COR-L47 (cell line): ENCODE measurements at places on chromosomes 16 and 17.

DNA sequence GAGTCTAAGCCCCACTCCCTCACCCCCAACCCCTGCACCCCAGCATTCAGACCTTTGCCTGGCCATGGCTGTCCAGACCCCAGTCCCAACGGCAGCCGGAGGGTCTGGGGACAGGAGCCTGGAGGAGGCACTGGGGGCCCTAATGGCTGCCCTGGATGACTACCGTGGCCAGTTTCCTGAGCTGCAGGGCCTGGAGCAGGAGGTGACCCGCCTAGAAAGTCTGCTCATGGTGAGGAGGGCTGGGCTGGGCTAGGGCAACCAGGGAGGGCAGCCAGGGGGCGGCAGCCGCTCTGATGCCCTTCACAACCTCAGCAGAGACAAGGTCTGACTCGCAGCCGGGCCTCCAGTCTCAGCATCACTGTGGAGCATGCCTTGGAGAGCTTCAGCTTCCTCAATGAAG lies 14.4 kb downstream of the RIPOR1 start:
- DNase-seq, result no peak

DNA sequence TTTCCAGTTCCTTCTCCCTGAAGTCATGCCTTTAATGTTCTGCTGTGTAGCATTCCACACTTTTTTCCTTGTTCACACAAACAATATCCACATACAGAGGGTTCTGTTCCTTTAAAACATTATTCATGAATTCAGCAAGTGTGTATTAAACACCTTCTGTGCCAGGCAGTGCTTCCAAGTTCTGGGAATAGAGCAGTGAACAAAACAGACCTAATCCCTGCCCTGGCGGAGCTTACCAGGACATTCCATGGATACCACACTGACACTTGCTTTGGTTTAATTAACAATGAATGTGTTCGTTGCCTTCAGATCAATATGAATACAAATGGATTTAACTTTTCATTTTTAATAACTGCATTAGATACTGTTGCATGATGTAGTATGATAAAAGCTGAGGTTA lies 57.9 kb upstream of the CLEC19A start:
- DNase-seq, result no peak

DNA sequence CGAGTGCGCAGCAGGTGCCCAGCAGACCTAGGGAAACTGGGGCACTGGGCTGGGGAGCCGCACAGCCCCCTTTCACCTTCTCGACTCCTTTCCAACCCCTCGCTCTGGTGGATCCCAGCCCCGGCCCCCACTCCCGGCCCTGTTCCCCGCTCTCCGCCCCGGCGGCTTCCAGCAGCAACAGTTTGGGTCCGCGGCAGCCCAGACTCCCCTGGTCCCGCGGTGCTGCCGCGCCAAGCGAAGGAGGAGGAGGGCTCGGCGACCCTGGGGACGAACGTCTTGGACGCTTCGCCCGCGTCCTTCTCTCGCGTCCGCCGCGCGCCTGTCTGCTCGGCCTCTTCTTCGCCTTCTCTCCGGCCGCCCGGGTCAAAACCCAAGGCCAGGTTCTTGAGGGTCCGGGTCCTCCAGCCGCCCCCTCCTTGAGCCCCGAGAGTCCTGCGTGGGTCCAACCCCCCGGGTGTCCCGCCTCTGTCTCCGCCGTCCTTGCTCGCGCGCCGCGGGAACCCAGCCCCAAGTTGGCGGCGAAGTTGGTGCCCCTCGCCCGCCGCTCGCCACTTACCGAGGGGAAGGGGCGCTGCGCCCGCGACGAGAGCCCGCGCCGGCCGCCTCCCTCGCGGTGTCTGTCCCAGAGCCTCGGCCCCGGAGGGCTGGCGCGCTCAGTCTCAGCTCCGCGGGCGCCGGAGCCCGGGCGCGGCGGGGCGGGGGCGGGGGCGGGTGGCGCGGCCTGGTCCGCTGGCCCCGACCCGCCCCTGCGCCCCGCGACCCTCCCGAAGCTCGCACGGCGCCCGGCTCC lies 1.4 kb upstream of the GRIN2C start:
- DNase-seq, result no peak

- no peak for DNase-seq
These were observed 225.3 kb downstream of the WWOX start for GRCh38 chr16:78324649-78325285.

DNA sequence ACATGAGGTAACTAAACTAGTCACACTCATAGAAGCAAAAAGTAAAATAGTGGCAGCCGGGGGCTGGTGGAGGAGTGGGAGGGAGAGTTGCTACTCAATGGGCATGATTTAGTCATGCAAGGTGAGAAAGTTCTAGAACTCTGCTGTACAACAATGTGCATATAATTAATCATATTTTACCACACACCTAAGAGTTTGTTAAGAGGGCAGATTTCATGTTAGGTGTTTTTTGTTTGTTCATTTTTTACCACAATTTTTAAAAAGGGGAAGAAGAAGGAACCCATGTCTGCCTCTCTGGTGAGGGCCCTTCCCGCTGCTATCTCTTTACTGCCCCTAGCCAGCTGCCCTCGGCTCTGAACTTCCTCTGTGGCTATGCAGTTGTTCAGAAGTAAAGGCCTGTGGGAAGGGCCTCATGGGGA lies 11.2 kb downstream of the CD300LB start:
- no peak for DNase-seq

DNA sequence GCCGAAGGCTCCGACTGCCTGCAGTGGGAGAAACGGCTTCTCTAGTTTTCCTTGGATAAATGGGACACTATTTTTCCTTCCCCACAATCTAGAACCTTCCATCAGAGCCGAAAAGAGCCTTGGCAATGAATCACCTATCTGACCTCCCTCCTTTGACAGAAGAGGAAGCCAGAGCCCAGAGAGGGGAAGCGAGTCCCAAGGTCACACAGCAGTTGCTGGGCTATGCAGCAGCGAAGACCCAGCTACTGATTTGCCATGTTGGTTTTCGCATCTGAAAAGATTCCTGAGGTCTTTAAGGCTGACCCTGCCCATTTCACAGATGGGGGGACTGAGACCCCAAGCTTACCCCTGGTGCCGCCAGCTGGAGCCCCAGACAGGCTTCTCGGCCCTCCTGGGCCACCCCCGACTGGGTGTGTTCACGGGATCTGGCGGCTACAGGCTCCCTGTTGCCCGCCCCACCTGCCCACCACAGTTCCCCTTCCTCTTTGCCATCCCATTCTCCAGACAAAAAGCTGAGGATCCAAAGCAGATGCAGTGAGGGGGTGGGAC lies 45.9 kb downstream of the RAI1 start:
- no peak for DNase-seq

DNA sequence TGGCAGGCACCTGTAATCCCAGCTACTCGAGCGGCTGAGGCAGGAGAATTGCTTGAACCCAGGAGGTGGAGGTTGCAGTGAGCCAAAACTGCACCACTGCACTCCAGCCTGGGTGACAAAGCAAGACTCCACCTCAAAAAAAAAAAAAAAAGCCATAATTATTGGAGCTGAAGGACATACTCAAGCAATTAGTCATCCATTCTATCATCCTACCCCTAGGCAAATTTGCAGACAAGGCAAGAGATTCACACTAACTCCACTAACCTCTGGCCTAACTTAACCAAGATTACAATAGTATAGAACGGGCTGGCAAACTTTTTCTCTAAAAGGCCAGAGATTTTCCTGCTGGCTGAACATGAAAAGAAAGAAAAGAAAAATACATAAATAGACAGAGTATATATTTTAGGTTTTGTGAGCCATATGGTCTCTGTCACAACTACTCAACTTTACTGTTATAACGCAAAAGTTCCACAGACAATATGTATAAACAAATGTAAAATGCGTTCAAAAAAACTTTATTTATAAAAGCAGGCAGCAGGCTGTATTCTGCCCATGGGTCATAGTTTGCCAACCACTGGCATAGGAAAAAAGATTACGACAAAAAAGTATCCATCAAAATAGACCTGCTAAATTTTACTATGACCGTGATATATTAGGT lies 29.7 kb downstream of the BRIP1 start:
- no peak for DNase-seq

DNA sequence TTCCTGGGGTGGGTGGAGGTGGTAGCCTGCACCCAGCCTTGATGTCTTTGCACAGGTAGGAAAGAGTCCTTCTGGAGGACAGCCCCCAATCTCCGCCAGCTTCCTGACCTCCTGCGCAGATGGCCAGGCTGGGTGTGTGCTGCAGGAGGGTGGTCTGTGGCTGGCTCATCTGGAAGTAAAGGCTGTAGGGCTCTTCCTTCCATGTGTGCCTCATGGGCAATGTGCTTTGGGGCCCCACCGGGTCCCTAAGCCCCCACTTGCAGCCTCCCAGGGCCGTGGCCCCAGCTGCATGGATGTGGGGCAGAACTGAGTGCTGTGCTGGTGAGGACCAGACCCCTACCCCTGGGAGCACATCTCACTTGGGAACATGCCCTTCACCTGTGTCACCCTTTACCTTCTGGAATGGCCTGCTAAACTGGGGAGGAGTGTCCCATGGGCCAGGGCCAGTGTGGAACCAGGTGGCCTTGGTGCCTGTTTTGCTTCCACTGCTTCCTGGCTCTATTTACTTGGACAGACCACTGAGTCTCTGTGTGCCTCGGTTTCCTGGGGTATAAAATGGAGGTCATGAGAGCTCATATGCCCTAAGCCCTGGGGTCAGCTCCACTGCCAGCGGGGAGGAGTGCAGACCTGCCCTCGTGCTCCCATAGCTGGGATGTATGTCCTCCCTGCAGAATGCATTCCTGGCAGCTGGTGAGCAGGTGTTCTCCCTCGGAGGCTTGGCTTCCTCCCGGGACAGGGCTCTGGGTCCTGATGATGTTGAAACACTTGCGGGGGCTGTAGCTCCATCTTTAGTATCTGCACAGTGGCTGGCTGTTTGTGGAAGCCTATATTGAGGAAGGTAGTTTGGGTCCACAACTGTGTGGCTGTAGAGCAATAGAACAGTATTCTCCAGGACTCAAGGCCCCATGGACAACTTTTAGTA lies 18.0 kb downstream of the MPRIP start:
- no peak for DNase-seq

- no peak for DNase-seq
These were observed 58.2 kb downstream of the IL21R start for GRCh38 chr16:27460213-27460612.

GRCh38 chr17:35390663-35391062 lies 17.2 kb upstream of the SLFN11 start:
- no peak for DNase-seq

GRCh38 chr16:89308391-89309333 lies 91.2 kb downstream of the ZNF778 start:
- DNase-seq, result no peak

GRCh38 chr17:69869667-69870066 lies 205.4 kb upstream of the KCNJ16 start:
- no peak for DNase-seq

- no peak for DNase-seq
These were observed 1.2 kb upstream of the GLIS2 start for GRCh38 chr16:4314532-4315185.

- peak; percentile 56 for DNase-seq
These were observed 899 bp downstream of the ACE start for GRCh38 chr17:63477480-63478440.

DNA sequence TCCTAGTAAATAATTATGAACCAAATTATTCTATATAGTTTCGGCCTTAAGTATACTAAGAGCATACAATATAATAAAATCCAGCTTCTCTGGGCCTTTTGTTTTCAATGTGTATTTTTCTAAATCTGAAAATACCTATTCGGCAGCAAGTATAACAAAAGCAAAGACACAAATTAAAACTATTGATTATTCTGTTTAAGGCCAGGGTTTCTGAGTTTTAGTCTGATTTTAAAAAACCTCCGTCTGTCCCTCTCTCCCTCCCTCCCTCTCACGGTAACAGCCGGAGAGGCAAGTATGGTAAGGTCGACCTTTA lies 1.5 kb downstream of the TOB1 start:
- DNase-seq, result no peak

DNA sequence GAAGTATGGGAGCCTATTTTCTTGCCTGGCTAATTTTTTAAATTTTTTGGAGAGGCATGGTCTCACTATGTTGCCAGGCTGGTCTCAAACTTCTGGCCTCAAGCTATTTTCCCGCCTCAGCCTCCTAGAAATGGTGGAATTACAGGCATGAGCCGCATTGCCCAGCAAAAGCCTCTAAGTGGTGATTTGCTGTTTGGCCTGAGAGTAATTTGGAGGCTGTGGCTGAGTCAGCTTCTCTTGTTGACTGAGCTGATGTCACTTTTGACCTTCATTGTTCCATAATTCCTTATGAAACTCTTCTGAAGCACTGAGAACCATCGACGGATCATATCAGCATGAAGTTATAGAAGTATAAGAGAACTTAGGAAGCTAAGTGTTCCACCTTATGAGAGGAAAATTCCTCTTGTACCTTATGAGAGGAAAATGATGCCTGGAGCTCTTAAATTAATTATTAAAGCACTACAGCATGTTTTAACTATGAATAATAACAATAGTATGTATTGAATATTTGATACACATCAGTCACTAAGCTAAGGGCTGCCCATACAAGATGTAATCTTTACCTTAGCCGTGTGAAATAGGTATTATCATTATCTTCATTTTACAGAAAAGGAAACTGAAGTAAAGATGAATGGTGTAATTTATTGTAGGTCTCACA lies 220.8 kb upstream of the MON1B start:
- no peak for DNase-seq

- DNase-seq, result no peak
These were observed 1141.1 kb downstream of the CDH11 start for GRCh38 chr16:63980763-63981162.

GRCh38 chr16:85372627-85373372 lies 240.3 kb upstream of the GSE1 start:
- no peak for DNase-seq

DNA sequence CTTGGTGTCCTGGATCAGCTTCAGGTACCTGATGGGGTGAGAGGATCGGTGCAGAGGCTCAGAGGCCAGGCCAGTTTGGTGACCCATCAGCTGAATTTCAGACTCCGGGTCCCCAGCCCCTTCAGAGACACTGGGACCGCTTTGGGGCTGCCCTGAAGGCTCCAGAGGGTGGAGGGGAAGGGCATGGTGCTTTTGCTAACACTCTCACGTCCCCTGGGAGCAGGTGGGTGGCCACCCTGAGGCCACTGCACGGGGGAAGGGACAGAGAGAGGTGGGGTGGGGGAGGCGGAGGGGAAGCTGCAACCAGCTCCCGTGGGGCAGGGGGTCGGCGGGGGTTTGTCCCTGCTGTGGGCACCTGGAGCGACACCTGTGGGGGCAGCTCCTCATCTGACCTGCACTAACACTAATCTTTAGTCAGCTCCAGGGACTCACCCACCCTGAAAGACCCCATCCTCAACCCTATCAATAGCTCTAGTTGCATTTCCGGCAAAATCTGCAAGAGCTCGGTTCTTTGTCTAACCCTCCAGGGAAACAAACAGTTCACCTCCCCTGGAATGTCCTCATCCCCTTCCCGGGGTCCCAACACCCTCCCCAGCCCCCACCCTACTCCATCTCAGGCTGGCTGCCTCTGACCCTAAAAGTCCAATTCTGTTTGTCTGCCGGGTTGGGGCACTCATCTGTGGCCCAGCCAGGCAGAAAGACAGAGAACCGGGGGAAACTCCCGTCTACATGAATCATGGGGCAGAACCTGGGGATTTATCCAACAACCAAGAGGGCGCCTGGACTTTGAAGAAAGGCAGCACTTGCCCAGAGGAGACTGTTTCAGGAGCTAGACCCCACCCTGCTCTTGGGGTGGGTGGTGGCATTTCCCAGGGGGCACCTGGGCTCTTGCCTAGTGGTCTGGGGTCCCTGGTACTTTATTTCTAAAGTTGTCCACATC lies 91.9 kb upstream of the CBX4 start:
- no peak for DNase-seq
